Pancreas (tissue), 10 donors: ENCODE measurements at places on chromosomes 16 and 17. TPM values are rescaled to one million over a fixed set of nuclear protein-coding genes. Genes with fewer than 3 reads are reported as not detected.

DNA sequence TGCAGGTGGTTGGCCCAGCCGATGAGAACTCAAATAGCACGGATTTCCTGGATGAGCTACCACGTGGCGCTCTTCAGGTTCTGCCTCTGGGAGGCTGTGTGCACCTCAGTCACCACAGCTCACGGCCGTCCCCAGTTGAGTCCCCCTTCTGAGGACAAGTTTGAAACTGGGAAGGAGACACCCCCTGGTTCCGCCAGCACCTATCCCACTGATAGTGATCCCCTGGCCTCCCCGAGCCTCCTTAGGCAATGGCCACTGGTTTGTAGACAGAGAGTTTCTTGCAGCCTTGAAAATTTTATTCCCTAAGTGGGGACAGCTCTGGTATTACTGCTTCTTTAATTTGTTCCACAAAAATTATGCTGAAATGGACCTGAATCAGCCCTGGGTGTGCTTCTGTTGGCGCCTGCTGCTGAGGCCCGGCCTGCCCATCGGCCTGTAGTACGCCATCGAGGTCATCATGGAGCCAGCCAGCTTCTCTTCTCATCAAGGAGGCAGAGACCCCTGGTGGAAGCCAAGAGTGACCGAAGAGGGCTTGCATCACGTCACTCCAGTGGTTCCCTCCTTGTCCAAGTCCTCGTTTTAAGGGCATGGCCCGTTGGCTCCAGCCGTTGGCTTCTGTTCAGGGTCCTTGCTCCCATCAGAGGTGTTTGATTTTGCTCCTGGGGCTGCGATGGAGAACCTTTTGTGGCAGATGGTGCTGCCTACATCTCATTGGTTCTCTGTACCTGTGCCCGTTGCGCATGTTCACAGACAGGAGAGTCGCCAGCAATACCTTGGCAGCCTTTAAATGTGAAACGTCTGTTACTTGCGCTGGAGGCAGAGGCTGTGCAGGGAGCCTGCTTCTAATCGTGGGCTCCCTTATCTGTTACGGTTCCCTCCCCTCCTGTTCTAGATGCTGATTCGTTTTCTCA is 9.3 kb downstream of the SMCR8 start:
- DNase-seq, result no peak

- no peak for DNase-seq
Observed at GRCh38 chr17:36105781-36106492, 2.3 kb downstream of the CCL4 start.

DNA sequence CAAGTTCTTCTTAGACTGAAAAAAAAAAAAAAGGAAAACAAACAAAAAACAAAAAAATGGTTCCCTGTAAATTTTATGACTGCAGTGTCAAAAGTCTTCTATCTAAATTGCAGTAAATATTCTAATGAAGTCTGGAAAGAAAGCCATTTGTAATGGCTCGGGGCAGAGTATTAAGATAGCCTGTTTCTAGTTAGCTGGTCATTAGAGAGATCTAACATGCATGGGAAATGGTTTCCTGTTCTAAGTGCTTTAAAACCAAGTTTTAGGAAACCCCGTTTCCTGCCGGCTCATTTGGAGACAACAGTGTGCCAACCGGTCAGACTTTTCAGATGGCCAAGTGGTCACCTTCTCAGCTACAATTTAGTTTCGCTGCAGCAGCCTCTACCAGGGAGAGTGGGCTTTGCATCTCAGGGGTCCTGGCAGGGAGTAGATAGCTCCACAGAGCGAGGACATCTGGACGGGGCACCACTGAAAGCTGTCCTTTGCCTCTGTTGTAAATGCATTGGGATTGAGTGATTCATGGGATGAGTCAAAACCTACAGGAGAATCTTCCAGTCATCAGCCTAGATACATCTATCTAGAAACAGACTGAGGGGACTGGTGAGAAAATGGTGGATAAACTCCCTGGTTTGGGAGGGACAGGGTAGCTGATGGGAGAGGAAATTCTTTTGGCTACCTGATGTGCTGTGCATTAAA is 473.2 kb upstream of the SALL1 start:
- no peak for DNase-seq

DNA sequence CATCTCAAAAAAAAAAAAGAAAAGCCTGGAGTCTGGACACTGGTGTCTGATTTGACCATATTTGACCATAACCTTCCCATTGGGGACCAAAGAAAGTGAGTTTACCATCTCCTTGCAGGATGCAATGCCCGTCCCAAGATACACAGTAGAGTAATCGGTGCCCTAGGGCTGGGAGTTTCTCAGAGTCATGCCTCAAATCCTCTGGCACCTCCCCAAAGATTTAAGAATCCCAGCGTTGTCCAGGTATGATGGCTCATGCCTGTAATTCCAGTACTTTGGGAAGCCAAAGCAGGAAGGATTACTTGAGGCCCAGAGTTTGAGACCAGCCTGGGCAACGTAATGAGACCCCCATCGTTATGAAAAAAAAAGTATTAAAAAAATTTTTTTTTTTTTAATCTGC is 5.0 kb downstream of the PITPNM3 start:
- DNase-seq, result no peak

The ITGB4 gene
- 25.2 TPM for polyA plus RNA-seq

DNA sequence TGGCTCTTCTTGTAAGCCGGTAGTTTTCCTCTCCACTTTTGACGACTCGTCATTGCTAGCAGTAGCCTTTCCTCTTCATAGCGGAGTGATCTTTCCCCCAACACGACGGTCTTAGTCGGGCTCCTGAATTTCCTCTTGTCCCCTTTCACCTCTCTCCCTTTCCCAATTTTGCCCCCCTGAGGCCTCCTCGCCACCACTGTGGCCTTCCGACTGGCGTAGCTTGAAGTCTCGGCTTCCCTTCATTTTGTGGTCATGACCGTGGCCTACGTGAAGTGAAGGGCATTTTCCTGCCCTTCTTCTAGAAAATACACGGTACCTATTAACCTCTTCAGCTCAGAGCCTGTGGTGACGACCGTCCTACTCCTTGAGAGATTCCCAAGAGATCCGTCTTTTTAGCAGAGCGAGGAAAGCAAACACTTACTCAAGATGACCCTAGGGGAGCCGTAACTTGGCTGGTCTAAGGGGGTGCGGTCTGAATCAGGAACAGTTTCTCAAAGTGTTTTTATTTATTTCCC is 787 bp downstream of the PRKAR1A start:
- no peak for DNase-seq

The CDH3 gene
- polyA plus RNA-seq, result 0.47 TPM
